ENCODE measurements at places on chromosomes 4 and X.

GRCh38 chr4:15018361-15018760 lies 16.1 kb downstream of the CPEB2 start:
- DNase-seq: no peak

GRCh38 chrX:40237731-40238178 lies 140.0 kb upstream of the BCOR start:
- DNase-seq: no peak

GRCh38 chr4:7777871-7778509 lies 161.7 kb downstream of the AFAP1 start:
- DNase-seq: no peak

DNA sequence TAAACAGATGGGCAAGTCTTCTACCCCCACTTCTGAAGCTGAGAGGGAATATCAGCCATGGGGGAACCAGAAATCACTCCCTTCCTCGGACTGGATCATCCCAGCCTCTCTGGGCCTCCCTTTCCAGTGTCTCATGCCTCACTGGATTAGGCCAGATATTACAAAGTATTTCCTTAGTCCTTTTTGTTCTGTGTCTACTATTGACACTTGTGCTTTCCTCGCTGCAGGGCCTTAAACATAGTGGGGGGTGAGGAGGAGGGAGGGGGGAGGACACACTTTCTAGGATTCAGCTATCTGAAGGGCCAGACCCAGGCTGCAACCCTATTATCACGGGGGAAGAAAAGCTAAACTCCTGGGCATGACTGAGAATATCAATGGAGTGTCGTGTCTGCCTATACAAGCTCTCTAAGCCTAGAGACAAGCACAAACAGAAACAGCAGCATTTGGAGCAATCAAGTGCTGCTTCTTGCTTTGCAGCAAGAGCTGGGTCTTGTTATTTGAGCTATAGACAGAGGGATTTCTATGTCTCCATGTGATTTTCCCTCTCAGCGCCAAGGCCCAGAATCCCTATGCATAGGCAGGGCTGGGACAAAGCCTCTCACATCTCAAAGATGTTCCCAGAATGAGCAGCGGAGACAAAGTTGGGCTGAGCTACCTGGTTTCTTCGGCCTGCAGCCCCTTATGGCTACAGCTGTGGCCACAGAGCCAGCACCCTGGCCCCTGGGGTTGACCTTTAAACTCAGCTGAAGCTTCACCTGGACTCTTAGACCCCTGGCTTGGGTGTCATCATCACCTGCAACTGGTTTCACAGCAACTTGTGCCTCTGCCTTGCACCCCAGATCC lies 20.2 kb downstream of the PJA1 start:
- DNase-seq: peak; percentile 3

DNA sequence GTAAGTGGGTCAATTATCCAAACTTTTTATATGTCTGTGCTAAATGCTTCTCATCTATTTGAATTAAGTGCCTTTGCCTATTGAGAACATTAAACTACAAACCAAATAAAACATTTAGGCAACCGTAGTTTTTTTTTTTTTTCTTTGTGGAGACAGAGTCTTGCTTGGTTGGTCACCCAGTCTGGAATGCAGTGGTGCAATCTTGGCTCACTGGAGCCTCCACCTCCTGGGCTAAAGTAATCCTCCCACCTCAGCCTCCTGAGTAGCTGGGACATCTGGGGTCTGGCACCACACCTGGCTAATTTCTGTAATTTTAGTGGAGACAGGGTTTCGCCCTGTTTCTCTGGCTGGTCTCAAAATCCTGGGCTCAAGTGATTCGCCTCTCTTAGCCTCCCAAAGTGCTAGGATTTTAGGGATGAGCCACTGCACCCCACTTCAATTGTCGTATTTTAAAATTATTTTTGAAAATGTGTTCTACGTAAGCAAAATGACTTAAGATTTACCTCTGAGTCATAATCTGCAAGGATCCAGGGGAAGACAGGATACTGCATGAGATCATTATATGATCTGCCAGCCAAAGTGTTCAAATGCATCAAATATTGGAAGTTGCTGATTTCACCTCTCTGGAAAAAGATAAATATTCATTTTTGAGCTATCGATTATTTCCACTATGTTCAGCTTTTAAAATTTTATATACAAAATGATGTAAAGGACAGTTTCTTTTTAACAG lies 125.6 kb downstream of the CDS1 start:
- DNase-seq: no peak

DNA sequence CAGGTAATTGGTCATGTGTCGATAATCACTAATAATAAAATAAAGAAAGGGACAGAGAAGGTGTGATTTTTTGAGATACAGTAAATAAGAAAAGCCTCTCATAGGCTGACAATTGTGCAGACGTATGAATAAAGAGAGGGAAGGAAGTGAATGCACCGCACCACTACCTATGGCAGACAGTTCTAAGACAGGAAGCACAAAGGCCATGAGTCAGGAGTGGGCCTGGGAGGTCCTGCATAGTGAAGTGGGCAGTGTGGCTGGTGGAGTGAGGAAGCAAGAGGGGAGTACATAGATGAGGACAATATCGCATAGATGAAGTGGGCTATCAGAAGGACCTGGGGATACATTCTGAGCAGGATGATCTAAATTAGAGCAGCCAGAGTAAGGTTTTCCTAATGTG lies 75.6 kb downstream of the BMP3 start:
- DNase-seq: no peak

GRCh38 chr4:57764856-57765255 lies 654.7 kb upstream of the IGFBP7 start:
- DNase-seq: peak; percentile 51
